ENCODE measurements at places on chromosomes 5 and 9. TPM values are rescaled to one million over a fixed set of nuclear protein-coding genes. Genes with fewer than 3 reads are reported as not detected.
A peak's percentile ranks its signal among the peaks of the same experiment; 100 is the strongest.

GRCh38 chr9:136697146-136697820 is 10.0 kb upstream of the AGPAT2 start:
- ATAC-seq: no peak

The SPATA31C1 gene
- total RNA-seq: 0.08 TPM

DNA sequence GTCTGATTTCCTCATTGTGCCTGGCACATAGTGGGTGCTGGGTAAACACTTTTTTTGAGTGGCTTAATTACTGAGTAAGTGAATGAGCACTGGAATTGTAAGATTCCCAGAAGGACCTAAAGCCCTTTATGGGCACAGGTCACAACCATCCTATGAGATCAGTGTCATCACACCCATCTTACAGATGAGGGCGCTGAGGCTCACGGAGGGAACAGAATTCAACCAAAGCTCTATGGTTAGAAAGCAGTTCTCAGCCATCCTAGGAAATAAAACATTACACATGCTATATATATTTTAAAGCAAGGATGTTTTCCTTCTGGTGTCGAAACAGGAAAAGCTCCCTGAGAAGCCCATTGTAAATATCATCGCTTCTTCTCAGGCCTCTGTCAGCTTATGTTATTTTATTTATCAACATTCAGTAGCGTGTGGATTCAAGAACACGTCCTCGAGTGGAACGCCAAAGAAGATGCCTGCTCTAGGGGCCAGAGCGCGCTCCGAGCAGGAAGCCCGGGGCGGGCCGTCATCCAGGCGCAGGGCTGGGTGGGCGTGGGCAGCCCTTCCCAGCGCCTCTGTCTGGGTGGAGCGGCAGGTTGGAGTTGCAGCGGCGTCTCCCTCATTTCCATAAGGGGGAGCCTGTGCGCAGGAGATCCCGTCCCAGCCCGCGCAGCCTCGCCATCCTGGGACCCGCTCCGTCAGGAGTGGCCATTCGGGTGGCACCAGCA is 155.8 kb upstream of the SMIM23 start:
- ATAC-seq: no peak

- ATAC-seq: no peak
These were observed 157.5 kb upstream of the MAP1B start for GRCh38 chr5:71949772-71950171.

GRCh38 chr5:11564706-11565105 is 339.5 kb downstream of the CTNND2 start:
- no peak for ATAC-seq

DNA sequence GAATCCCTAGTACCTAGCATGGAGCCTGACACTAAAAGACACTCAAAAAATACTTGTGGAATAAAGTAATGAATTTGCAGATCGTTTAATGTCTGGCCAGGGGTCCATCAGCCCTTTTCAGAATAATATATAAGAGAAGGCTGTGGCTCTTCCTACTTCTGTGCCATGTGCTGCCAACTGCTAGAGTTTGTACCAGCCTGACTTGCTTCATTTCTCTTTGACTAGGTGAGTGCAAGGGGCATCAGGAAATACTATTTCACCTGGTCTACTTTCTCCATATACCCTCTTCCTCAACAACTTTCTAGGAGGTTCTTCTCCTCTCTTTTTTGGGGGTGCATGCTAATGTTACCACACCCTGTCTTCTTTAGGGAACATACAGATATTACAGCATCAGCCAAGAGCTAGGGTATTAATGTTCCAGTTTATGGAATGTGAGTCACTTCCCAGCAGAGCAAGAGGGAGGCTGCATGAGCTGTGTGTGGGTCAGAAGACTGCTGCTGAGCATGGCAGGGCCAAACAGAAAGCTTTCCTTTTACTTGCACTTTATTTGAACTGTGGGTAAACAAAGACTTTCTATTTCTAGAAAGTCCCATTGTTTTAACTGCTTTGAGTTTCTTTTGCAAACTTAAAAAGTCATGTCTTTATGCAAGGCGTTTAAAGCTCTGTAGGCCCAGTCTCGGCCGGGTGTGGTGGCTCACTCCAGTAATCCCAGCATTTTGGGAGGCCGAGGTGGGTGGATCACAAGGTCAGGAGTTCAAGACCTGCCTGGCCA is 158.9 kb downstream of the ADAMTSL1 start:
- ATAC-seq: no peak

The SLC34A3 gene
- not detected for total RNA-seq

The RNF180 gene
- total RNA-seq: not detected

DNA sequence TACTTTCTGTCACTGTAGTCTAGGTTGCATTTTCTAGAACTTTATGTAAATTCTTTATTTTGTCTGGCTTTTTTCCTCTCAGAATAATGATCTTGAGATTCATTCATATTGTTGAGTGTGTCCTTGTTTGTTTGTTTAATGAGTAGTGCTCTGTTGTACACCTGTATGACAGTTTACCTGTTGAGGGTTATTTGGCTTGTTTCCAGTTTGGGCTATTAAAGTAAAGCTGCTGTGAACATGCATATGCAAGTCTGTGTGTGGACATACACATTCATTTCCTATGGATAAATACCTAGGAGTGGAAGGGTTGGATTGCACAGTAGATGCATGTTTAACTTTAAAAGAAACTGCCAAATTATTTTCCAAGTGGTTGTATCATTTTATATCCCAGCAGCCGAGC is 30.4 kb downstream of the MVB12B start:
- no peak for ATAC-seq

- ATAC-seq: no peak
These were observed 114.5 kb downstream of the SLC25A46 start for GRCh38 chr5:110853267-110853666.

- ATAC-seq: no peak
These were observed 167.5 kb downstream of the INSYN2B start for GRCh38 chr5:169812786-169813185.

GRCh38 chr5:107619781-107620180 is 51.0 kb downstream of the EFNA5 start:
- ATAC-seq: no peak

DNA sequence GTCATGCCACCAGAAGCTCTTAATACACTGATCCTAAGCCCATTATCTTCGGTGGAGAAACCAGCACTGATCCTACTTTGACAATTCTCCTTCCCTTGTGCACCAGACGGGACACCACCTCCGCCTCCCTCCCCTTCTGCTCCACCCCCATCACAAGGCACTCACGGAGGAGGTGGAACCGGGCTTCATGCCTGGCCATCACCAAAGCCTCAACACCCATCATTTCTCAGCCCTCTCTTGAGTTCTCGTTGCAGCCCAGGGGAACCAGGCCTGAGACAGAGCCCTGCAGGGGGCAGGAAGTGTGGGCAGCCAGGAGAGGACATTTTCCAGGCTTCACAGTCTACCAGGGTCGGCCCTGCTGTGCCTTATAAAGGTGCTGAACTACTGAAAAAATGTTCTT is 160.5 kb downstream of the GOLPH3 start:
- ATAC-seq: no peak

DNA sequence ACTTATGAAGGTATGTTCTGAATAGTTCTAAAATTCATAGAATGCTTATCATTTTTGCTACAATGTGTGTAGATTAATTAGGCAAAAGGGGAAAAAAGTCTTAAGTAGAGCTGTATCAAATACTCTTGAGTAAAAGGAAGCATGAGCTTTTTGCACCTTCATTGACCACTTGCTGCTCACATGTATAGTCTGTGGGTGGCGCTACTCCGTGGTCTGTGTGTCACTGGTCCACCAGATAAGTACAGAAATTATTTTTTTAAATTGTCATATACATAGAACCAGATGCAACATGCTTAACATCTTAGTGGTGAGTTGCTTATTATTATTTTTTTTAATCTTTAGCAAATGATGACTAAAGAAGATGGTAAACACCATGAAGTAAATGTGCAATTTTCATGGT is 130.2 kb downstream of the MAN2A1 start:
- ATAC-seq: no peak

DNA sequence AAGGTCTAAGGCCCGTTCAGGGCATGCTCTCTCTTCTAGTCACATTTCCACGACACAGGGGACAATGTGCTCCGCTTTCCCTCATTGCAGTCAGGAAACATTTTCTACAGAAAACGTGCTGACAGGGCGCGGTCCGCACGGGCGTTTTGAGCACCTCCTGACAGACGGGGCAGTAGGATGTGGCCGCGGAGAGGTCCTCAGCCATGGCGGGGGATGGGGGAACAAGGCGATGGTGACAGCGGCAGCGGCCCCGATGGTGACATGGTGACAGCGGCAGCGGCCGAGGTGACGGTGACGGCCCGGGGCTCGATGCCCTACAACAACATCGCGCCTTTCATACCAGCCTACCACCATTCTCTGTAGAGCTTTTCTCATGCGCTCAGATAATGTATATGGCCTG is 4.1 kb downstream of the PLPP1 start:
- no peak for ATAC-seq

DNA sequence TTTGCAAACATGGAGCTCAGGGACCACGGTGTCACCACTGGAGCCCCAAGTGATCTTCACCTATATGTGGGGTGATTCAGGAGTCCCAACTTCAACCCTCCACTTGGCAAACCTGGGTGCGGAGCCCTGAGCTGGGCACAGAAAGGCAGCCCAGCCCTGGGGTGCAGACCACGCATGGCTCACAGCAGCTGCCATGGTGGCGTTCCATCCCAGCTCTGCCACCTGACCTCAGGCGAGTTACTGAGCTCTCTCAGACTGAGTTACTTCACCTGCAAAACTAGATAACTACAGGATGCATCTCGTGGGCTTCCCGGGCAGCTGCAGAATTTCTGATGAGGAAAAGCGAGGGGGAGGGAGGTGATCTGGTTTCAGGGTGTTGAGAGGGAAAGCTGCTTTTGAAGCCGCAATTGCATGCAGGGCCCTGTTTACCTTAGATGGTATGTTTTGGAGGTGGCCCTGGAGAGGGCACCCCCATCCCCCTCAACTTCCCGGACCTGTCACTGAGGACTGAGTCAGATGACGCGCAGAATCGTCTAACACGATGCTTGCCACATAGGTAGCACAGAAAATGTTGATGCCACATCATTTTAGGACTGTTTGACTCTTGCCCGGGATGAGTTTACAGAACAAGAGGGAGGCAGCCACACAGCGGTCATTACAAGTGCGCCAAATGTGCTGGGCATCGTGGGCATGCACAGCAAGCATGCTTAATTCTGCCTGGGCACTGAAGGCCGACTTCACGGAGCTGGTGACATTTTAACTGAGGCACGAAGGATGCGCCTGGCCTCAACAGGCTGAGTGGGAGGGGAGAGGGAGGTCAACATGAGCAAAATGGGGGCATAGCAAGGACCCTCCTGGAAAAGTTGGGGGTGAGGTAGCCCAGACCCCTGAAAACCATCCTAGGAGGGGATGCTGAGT is 154.6 kb downstream of the COL23A1 start:
- no peak for ATAC-seq

DNA sequence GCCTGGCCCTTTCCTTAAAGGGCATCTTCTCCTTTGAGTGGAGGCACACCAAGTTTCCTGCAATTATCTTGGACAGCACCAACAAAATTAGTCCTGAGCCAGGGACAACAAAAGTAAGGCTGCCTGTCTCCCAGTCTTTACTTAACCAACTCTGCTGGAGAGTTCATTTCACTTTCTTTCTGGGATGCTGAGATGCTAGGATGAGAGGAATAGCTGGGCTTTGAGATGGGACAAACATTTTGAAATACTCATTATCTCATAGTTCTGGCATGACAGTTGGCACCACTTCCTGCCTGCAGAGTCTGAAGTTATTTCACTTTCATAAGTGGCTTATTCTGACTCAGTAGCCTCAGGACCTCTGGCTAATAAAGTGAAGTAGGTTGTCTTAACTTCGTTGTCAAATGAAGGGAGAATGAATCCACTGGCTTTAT is 157.0 kb downstream of the C9orf152 start:
- peak; percentile 64 for ATAC-seq

- ATAC-seq: no peak
These were observed 536 bp upstream of the PPIC start for GRCh38 chr5:123037104-123037418.

- no peak for ATAC-seq
These were observed 158.4 kb downstream of the GABBR2 start for GRCh38 chr9:98550206-98550820.

The ARHGAP26 gene
- 7.8 TPM for total RNA-seq

The EFNA5 gene
- total RNA-seq: not detected

- ATAC-seq: no peak
These were observed 56.1 kb upstream of the PHYKPL start for GRCh38 chr5:178288401-178289368.

- no peak for ATAC-seq
These were observed 1.1 kb downstream of the HRCT1 start for GRCh38 chr9:35906923-35907699.

All from activated T-helper 17 cell treated with anti-CD3 and anti-CD28 coated beads, Interleukin-2, amount 50 U/mL, for 72 hours (primary cell).